ENCODE measurements at places on chromosomes 16 and 17.

GRCh38 chr16:73047536-73048291 lies at the start of gene ZFHX3:
TSS of gene ZFHX3 (minus strand) at chr16:73048128. CDS start at chr16:72960145, 87,983 bp downstream.
- no peak for DNase-seq

DNA sequence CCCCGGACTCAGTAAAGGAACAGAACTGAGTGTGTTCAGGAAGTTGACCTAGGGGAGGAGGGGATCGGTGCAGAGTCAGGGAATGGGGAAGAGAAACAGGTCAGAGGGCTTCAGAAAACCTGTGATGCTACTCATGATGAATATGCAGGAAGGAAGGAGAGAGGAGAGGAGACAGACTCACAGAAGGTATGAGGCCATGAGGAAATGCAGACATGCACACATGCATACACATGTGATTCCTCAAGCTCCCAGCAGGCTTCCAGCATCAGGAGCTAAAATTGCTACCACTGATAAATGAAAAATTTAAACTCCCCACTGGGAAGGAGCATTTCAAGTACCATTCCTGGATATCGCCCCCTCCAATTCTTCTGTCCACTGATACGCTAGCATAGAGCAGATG lies 262.6 kb downstream of the SLC39A11 start:
- DNase-seq = no peak

GRCh38 chr16:52861614-52862022 lies 191.1 kb downstream of the CHD9NB start:
- DNase-seq = peak; percentile 27

DNA sequence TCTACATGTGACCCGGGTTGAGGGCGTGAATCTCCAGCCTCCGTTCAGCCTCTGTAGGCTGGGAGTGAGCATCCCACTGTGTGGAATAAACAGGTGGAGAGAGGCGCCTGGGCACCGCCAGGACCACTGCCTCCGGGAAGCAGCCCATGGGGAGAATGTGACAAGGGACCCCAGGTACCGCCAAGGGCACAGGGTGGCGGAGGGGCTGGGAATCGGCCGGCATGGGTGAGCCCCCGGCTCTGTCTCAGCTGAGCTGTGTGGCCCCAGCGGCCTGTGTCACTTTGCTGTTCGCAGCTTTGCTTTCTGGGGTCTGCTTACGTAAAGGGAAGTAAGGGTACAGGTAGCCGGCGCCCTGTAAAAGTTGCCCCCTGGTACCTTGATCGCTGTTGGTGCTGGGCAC lies 11.5 kb downstream of the GSE1 start:
- DNase-seq = no peak

- no peak for DNase-seq
Measured at GRCh38 chr17:16286009-16286946, 67.0 kb downstream of the CENPV start.

GRCh38 chr16:86919578-86920305 lies 341.4 kb downstream of the FOXL1 start:
- DNase-seq = no peak

DNA sequence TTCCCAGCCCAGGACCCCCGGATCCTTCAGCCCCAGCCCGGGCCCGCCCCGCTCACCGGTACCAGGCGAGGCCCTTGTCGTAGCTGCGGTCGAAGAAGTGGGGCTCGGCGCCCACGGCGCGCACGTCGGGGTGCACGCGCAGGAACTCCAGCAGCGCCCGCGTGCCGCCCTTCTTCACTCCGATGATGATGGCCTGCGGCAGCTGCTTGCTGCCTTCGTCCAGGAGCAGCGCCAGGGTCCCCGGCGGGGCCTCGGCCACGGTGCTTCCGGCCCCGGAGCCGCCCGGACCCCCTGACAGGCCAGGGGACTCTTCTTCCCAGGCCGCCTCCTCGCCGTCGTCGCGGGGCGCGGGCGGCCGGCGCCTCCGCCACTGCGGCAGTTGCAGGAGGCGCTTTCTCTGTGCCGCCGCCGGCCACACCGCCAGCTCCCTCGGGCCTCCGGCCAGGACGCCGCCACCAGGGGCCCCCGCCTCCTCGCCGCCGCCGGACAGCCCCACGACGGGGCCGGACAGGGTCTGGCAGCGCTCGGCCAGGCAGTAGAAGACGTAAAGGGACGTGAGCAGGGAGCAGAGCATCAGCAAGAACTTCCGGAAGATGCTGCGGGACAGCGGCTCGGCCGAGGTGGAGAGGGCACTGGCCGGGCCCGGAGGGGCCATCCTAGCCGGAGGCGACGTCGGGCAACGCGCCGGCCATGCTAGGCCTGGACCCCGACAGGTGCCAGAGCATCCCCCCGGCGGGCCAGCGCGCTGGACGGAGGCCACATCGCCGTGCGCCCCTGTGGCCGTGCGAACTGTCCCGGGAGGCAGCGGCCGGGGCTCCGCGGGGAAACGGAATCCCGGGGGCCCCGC lies 1.0 kb downstream of the HS3ST3A1 start:
- DNase-seq = no peak

GRCh38 chr16:9256196-9256595 lies 164.8 kb downstream of the HAPSTR1 start:
- DNase-seq = no peak

DNA sequence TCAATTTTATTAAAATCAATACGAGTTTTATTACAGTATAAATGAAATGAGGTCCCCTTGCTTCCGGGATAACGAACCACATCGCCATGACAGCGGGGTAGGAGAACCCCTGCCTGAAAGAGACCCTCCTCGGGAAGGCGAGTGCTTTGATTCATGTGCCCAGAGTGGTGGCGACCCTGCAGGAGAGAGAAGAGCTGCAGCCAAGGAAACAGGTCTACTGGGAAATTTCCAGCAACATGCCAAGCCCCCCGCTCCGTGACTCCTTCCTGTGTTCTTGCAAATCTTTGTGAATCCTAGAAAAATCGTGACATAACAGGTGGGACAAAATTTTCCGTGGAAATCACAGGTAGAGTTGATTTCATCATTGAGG lies 162.5 kb downstream of the WSCD1 start:
- no peak for DNase-seq

DNA sequence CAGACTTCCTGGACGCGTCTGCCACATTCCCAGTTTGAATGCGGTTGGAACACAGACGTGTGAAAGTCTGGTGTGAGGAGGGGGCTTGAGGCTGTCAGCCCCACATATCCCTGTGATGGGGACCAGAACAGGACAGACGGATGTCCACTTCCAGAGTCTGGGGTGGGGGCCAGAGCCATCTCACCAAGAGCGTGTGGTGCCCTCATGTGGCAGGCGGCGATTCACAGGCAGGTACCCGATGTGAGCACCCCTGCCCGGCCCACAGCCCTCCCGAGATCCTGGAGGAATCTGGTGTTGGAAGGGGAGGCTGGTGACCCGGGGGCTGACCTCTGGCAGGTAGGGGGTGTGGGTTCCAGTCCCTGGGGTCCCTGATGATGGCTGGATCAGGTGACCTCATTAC lies 51.5 kb downstream of the ENGASE start:
- no peak for DNase-seq

DNA sequence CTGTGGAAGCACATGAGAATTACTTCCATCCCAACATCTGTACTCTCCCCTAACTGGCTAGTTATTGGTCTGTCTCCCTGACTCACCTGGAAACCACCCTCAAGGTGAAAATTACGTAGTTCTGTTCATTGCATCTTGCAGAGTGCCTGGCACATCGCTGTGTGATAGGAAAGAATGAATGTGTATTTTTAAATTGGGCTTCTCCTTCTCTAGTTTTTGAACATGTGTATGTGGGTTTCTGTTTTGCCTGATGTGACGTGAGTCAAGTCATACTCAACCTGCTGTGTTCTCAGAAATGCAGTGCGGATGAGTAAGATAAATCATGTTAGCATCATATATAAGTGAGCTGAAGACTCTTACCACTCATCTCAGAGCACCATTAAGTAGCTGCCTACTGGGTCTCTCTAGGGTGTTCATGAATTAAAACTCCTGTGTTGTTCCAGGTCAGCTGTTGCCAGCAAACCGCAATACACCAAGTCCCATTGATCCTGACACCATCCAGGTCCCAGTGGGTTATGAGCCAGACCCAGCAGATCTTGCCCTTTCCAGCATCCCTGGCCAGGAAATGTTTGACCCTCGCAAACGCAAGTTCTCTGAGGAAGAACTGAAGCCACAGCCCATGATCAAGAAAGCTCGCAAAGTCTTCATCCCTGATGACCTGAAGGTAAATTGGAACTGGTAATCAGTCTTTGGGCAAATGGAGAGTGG lies 50.2 kb downstream of the HLF start:
- DNase-seq = no peak

- DNase-seq = no peak
Measured at GRCh38 chr17:74305865-74306654, 20.0 kb upstream of the KIF19 start.

- DNase-seq = no peak
Measured at GRCh38 chr16:78998879-78999278, 601.7 kb downstream of the MAF start.

GRCh38 chr17:31903401-31903800 lies 1.9 kb upstream of the UTP6 start:
- DNase-seq = no peak

DNA sequence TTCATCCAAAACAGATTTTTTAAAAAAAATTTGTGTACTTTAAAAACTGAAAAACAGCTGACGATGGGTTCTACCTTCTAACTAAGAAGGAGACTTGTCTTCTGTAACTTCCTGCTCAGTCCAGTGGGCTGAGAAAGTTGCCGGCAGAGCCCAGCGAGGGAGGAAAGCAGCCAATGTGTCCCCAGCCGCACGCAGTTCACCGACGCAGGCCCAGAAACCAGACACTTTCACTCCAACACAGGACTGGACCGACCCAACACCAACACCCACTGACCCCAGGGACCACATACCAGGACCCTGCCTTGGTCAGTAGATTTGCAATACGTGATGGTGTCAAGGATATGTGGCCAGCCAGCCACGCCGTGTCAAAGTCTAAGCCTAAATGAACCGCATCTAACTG lies 25.6 kb downstream of the TRAP1 start:
- no peak for DNase-seq

DNA sequence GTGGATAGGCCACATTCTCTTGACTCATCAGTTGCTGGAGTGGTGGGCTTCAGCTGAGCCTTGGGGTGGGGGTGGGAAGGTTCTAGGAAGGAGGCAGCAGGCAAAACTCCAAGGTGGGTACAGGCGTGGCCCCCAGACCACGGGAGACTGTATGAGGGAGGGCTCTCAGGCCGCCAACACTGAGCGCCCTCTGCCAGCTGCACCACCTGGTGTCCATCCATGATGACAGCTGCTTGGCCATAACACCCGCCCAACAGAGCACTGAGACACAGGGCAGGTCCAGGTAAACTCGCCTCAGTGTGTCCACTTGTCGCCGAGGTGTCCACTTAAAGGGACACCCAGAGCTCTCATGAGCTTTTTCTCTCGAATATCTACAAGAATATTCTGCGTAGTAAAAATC lies 133.5 kb downstream of the C16orf95 start:
- DNase-seq = no peak

DNA sequence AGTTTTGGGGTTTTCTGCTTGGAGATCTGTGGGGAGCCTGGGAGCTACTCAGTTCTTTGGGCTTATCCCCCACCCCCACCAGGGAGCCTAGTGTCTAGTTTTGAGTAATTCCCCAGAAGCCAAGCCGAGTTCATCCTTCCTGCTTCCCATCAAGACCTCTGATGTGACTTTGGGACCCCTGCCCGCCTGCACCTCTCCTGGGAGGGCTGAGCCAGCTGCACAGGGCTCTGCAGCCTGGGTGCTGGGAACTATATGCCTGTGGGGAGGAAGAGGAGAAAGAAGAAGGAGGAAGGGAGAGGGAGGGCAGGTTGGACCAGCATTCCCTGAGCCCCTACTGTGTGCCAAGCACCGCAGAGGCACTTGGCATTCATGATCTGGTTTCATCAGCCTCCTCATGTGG lies 178.9 kb downstream of the TMEM132E start:
- DNase-seq = no peak

DNA sequence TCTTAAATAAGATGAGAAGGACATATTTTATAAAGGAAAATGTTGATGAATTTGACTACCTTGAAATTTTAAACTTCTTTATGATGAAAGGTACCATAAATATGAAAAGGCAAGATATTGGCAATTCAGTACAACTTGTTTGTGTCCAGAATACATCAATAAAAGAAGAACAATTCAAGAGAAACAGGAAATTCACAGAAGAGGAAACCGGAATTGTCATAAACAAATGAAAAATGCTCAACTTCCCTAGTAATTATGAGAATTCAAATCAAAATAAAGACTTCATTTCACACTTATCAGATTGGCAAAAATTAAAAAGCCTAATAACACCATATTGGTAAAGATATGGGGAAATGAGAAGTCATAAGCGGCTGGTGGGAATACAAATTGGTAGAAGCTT lies 54.3 kb downstream of the WSB1 start:
- no peak for DNase-seq

DNA sequence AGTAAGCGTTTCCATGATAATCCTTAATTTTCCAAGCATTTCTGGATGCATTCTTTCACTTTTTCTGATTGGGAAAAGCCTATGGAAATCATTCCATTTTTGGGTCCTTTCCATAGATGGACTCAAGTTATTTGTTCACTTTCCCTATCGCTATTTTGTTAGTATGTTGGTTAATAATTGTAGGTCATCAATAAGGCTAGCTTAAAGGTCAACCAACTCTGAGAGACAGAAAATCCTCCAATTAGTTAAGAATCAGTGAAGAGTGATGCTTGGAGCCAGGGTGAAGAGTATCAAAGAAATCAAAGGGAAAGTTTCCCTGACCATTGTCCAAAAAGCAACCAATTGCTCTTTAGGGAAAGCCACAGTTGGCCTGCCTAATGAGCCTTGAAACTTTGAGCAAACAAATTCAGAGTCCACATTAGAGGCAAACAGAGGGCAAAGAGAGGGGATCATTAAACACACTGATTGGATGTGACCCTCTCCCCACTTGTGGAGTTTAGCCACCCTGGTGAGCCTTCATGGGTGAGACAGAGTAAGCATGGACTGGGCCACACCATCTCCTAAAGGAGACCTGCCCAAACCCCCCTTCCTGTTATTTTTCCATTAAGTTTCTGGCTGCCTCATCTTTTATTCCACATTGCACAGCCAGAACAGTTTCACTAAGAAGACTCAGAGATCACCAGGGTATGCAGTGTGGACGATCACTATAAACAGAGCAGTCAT lies 133.4 kb upstream of the DYNLRB2 start:
- no peak for DNase-seq

DNA sequence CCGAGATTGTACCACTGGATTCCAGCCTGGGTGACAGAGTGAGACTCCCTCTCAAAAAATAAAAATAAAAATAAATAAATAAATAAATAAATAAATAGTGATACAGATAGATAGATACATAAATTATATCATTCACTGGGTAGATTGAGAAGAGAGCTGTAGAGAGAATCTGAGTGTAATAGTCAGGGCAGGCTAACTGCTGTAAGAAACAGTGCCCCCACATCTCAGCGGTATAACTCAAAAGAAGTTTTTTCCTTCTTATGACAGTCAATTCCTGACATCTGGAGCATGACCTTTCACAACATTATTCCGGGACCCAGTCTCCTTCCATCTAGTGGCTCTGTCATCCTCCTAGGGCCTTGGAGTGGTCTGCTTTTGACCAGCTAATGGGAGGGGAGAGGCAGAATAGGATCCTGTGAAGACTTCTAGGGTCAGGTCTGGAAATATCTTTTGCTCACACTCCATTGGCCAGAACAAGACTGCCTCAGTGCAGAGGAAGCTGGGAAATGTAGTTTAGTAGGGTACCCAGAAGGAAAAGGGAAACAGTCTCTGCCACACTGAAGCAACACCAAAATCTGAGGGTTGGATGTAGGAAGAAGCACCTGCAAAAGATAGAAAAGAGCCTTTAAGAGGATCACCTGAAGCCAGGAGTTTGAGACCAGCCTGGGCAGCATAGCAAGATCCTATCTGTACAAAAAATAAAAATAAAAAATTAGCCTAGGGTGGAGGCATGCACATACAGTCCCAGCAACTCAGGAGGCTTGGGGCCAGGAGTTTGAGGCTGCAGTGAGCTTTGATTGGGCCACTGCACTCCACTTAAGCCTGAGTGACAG lies 3.0 kb upstream of the QPRT start:
- DNase-seq = no peak

- DNase-seq = no peak
Measured at GRCh38 chr16:88784074-88784855, 755 bp downstream of the PIEZO1 start.

Measured in NCI-H187 treated with DMSO at 0.1 percent for 48 hours (cell line).